Aorta (tissue), 5 donors: ENCODE measurements at places on chromosomes 2 and 18.

GRCh38 chr2:237065071-237065377, 20.7 kb upstream of the COPS8 start:
- no peak overlapping the region for H3K27ac ChIP-seq
- no peaks in the 10 kb centered on the region for H3K4me1 ChIP-seq
- H3K27me3 ChIP-seq = no peaks in the 10 kb centered on the region
- no peak for DNase-seq
- H3K36me3 ChIP-seq = no peaks in the 10 kb centered on the region

GRCh38 chr18:22469061-22469734, 51.5 kb upstream of the CTAGE1 start:
- H3K4me1 ChIP-seq = peaks cover 12% of the 10 kb centered on the region
- no peaks in the 10 kb centered on the region for H3K27me3 ChIP-seq
- H3K27ac ChIP-seq = no peak overlapping the region
- DNase-seq = no peak
- no peaks in the 10 kb centered on the region for H3K36me3 ChIP-seq

DNA sequence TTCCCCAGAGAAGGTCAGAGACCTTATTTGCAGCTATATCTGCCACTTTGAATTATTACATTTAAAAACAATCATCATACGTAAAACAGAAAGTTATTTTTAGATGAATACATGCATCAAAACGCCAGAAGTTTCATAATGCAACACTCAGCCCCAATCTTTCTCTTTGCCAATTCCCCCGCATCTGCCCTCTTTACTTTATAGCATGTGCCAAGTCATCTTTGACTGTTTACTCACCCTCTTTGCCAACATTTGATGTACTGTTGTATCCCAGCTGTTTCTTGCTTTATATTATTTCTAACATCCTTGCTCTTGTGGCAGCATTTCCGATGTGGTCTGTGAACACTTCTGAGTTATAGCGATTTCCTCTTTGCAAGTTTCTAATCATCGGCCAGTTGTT, 86.2 kb downstream of the CRIM1 start:
- no peak overlapping the region for H3K4me3 ChIP-seq
- peaks cover 4% of the 10 kb centered on the region for H3K36me3 ChIP-seq
- H3K4me1 ChIP-seq = peaks cover 22% of the 10 kb centered on the region
- DNase-seq = no peak
- H3K27ac ChIP-seq = peak overlapping the region; percentile 32

DNA sequence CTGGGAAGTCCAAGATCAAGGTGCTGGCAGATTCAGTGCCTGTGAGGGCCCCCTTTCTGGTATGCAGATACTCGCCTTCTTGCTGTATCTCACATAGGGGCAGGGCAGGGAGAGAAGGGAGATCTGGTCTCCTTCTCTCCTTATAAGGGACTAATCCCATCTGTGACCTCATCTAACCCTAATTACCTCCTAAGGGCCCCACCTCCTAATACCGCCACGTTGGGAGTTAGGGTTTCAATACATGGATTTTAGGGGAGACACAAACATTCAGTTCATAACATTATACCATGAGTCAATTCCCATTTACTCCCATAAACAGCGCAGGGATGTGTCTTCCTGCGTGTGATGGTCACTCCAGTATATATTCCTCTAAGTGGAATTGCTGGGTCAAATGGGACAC, 73.8 kb upstream of the TXNDC2 start:
- H3K4me1 ChIP-seq = peaks cover 5% of the 10 kb centered on the region
- H3K27me3 ChIP-seq = no peaks in the 10 kb centered on the region
- DNase-seq = no peak
- no peaks in the 10 kb centered on the region for H3K36me3 ChIP-seq

DNA sequence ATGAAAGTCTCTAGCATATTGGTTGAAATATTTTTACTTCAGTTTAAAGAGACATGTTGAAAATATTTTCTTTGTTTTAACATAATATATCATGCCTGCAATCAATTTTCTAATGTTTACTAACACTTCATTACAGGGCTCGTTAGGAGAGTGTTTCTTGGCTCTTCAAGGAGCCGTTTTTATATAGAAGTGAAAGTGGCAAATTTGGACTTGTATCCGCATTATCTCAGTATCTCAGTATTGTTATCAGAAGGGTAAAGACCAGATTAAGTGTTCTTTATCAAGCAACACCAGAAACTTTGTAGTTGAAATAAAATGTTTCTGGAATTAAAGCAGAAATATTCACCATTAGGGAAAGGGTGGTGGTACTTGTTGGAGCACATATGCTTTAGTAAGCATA, 97.8 kb downstream of the BABAM2 start:
- H3K4me3 ChIP-seq = no peak overlapping the region
- H3K36me3 ChIP-seq = no peaks in the 10 kb centered on the region
- H3K27ac ChIP-seq = no peak overlapping the region
- H3K27me3 ChIP-seq = no peaks in the 10 kb centered on the region
